ENCODE measurements at places on chromosomes 2 and 18. TPM values are rescaled to one million over a fixed set of nuclear protein-coding genes. Genes with fewer than 3 reads are reported as not detected.

The RNF152 gene
- 1.2 TPM for total RNA-seq

The SEPTIN2 gene
- total RNA-seq: 129 TPM

The PSMA8 gene
- not detected for total RNA-seq

The TYMS gene
- total RNA-seq: 37.3 TPM

The ASXL3 gene
- not detected for total RNA-seq

The ZNF385B gene
- total RNA-seq: not detected

The DUSP2 gene
- total RNA-seq: 17.0 TPM
